ENCODE measurements at places on chromosomes 12 and 14.

GRCh38 chr12:53938326-53939140, at the start of gene HOXC13:
Gene HOXC13, plus strand, starts transcription at chr12:53938831. Its CDS starts 76 bp downstream, at chr12:53938907.
- no peak for DNase-seq

- DNase-seq, result no peak
These were observed 192.9 kb downstream of the PRKD1 start for GRCh38 chr14:29734732-29735131.

DNA sequence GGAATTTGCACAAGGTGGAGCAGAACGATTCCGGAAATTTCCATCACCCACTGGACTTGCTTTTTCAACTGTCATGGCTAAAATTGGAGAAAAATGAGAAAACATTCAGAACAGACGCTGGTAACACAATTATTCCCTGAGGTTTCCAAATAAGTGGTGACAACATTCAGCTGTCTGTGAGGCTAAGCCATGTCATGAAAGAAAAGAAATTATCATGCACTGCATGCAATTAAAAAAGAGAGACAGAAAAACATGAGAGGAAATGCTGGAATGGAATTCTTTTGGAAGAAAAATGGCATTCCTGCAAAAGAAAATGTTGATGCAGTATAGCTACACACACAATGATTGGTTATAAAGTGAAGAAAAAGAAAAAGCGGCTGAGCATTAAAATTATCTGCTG, 87.3 kb downstream of the C2CD5 start:
- no peak for DNase-seq

DNA sequence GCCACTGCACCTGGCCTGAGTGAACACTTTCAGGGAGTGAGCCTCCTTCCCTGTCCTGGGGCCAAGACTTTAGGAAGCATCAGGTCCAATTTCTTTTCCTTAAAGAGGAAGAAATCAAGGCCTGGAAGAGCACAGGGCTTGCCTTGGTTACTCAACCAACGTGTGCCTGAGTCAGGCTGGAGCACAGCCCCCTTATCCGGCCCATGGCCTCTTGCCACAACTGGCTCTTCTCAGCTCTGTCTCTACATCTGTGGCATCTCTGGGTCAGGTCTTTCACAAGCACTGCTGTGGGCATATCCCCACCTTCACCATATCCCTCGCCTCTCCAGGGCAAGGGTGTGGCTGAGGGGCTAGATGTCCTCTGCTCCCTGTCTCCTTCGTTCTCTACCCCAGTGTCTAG, 6.8 kb downstream of the MYH6 start:
- DNase-seq, result no peak

DNA sequence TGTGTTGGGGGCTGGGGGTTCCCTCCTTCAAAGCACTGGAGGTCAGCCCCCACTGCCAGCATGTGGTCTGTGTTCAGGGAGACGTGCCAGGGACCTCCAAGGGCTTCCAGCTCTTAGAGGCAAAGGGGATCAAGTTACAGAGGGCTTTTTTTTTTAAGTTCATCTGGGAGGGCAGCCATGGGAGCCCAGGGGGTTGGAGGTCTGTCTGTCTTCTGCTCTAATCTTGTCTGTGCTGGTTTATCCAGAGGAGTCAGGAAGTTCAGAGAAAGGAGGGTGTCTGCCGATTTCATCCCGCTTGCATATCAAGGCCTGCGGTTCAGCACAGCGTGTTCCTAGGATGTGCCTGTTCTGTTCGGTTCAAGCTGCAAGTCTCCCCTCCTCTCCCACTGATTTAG, 72.2 kb downstream of the TMEM132C start:
- DNase-seq, result no peak

DNA sequence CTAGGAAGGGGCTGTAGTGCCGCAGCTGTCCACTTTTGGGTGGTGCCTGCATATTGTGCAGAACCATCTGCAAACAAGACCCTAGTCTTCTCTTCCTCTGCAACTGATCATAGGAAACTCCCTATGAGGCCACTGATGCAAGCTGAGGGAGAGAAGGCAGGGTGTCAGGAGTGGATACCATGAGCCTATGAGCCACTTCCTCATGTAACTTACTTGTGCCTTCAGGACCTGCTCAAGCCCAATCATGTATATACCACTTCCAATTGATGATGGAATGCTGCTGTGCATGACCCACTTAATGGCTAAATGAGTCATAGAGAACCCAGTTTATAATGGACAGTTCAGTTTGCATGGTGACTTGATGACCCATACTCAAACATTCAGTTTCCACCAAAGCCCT, 107.9 kb downstream of the ALG10B start:
- no peak for DNase-seq

DNA sequence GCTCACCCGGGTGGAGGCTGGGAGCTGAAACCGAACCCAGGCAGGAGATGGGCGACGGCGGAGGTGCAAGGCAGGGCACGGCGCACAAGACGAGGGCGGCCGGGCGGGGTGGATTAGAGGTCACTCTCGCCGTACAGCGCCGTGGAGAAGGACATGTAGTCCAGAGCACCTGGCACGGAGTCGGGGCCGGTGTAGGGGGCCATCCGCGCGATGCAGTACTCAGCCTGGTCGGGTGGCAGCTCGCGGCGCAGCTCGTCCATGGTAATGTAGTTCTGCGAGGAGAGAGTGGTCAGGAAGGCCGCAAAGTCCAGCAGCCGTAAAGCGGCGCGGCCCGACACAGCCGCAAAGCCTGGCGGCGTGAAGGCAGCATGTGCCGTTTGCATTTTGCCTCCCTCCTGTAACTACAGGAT, 81.9 kb upstream of the ZFP36L1 start:
- no peak for DNase-seq

GRCh38 chr12:6980740-6981139, 10.0 kb downstream of the EMG1 start:
- DNase-seq, result no peak

DNA sequence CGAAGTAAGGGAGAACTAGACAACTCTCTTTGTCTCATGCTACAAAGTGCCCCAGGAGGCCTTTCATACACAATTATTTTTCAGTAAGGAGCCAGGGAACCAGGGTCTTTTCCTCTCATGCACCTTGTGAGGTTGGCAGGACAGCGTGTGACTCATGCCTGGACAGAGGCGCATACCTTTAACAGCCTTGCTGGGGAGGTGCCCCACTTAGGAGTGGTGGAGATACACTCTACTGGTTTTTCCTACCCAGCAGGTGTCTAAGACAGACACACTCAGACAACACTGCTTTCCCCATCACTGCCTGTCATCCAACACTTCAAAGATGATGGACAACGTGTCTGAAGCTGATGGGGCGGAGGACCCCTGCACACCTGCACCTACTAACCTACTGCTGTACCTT, 49.1 kb downstream of the B4GALNT3 start:
- no peak for DNase-seq

DNA sequence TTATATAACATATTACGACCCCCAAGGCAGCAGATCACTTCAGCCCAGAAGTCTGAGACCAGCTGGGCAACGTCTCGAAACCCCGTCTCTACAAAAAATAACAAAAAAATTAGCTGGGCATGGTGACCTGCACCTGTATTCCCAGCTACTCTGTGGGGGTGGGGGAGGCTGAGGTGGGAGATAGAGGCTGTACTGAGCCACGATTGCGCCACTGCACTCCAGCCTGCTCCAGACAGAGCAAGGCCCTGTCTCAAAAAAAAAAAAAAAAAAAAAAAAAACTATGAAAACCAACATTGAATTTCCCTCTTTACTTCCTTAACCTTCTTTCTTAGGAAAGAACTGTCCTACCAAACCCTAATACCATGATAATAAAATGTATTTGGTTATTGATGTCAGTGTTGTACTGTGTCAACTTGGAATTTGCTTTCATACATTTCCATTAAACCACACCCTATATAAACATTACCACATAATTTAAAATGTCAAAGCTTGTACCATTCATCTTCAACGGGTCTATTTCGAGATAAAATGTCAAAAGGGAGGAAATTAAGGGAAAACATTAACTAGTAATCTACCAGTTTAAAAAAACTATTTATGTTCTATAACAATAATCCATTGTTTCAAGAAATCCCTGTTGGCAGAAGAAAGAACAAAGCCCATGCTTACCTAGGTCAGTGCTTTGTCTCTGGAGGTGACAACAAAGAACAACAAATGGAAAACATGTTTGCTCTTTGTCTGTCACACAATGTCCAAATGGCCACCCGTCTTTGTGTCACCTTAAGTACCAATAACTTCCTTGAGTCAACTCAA, 17.4 kb downstream of the GALNT4 start:
- no peak for DNase-seq

All from coronary artery (tissue), 2 donors.